Glutamatergic neuron (in vitro differentiated cells): ENCODE measurements at places on chromosomes 6 and 20.

GRCh38 chr20:51660672-51661608 lies 107.2 kb downstream of the ATP9A start:
- H3K36me3 ChIP-seq: peaks cover 4% of the 10 kb centered on the region
- H3K4me3 ChIP-seq: no peak overlapping the region
- no peaks in the 10 kb centered on the region for H3K27me3 ChIP-seq
- H3K27ac ChIP-seq: no peak overlapping the region

DNA sequence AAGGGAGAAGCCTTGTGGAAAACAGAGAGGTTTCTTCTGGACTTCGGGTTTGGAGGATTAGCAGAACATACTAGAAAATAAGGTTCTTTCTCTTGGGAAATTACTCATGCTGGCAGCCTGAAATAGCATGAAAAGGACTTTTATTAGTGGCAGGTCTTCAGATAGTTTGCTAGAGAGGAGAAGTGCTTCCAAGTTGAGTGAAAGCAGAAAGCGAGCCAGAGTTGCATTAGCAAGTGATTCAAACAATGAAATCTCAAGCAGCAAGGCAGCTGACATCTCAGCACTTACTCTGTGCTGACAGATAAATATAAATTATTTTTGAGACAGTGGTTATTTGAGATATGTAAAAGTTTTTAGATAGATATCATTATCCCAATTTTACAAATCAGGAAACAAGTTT lies 91.9 kb downstream of the PLCB4 start:
- no peak for DNase-seq
- no peaks in the 10 kb centered on the region for H3K36me3 ChIP-seq
- H3K27ac ChIP-seq: no peak overlapping the region
- H3K27me3 ChIP-seq: no peaks in the 10 kb centered on the region
- H3K4me1 ChIP-seq: peaks cover 2% of the 10 kb centered on the region
- no peak overlapping the region for H3K4me3 ChIP-seq

DNA sequence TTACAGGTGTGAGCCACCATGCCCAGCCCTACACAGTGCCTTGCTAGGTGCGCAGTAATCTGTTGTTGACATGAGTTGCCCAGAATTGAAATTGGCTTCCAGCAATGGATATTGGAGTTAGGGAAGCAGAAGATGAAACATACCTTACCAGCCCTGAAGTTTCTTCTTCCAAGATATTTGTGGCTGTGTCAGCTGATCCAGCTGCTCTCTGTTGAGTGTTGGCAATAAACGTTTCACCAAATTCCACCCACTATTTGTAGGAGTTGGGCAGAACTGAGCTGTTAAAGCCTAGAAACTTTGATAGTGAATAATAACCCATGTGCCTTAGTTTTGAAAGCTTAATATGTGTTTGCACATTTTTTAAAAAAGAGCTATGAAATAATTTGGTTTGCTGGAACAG lies 218.2 kb upstream of the SNX9 start:
- DNase-seq: no peak
- no peak overlapping the region for H3K27ac ChIP-seq
- H3K27me3 ChIP-seq: peaks cover 9% of the 10 kb centered on the region
- no peak overlapping the region for H3K4me3 ChIP-seq
- no peaks in the 10 kb centered on the region for H3K36me3 ChIP-seq

GRCh38 chr6:54244430-54244829 lies 63.8 kb upstream of the TINAG start:
- no peaks in the 10 kb centered on the region for H3K36me3 ChIP-seq
- no peak overlapping the region for H3K4me3 ChIP-seq
- no peak overlapping the region for H3K27ac ChIP-seq
- no peaks in the 10 kb centered on the region for H3K4me1 ChIP-seq
- no peaks in the 10 kb centered on the region for H3K27me3 ChIP-seq

DNA sequence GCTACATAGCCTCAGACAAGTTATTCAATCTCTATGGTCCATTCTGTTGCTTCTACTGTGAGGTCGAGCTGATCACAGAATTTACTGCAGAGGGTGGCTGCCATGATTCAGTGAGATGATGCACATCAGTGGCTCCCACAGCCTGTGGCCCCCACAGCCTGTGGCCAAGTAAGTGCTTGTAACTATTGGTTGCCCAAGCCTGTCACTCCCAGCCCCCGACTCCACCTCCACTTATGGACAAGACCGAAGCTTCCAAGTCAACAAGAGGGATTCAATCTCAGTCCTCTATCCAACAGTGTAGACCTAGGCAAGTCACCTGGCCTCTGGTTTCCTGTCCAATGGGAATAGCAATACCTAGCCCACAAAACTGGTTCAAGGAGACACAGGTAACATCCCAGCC lies 8.2 kb downstream of the KCNK5 start:
- peaks cover 5% of the 10 kb centered on the region for H3K27me3 ChIP-seq
- H3K4me1 ChIP-seq: peaks cover 9% of the 10 kb centered on the region
- H3K4me3 ChIP-seq: no peak overlapping the region
- H3K36me3 ChIP-seq: no peaks in the 10 kb centered on the region
- no peak overlapping the region for H3K27ac ChIP-seq
- no peak for DNase-seq

- no peaks in the 10 kb centered on the region for H3K27me3 ChIP-seq
- H3K4me3 ChIP-seq: no peak overlapping the region
- no peaks in the 10 kb centered on the region for H3K4me1 ChIP-seq
- no peak for DNase-seq
- no peak overlapping the region for H3K27ac ChIP-seq
- no peaks in the 10 kb centered on the region for H3K36me3 ChIP-seq
Observed at GRCh38 chr6:133820208-133820607, 68.7 kb upstream of the TCF21 start.

- no peak overlapping the region for H3K27ac ChIP-seq
- DNase-seq: no peak
- no peaks in the 10 kb centered on the region for H3K4me1 ChIP-seq
- H3K36me3 ChIP-seq: no peaks in the 10 kb centered on the region
Observed at GRCh38 chr6:154960299-154960843, 34.7 kb upstream of the TIAM2 start.

DNA sequence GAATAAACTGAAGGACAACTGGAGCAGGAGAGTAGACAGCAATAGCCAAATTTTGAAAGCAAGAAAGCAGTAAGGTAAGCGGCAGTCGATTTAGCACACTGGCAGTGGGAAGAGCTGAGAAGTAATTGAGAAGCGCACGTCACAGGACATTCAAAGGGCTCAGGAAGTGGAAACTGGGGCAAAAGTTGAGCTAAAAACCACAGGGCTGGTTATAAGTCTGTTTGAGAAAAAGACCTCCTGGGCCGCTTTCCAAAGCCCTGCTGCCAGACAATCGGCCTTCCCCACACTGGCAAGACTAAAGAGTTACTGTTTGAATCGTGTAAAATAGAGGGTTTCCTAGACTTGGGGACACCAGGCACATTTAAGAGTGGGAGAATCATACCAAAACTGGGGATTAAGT lies 161.4 kb downstream of the DNAH8 start:
- H3K4me3 ChIP-seq: no peak overlapping the region
- H3K4me1 ChIP-seq: no peaks in the 10 kb centered on the region
- DNase-seq: no peak
- peaks cover 2% of the 10 kb centered on the region for H3K27me3 ChIP-seq
- no peak overlapping the region for H3K27ac ChIP-seq

DNA sequence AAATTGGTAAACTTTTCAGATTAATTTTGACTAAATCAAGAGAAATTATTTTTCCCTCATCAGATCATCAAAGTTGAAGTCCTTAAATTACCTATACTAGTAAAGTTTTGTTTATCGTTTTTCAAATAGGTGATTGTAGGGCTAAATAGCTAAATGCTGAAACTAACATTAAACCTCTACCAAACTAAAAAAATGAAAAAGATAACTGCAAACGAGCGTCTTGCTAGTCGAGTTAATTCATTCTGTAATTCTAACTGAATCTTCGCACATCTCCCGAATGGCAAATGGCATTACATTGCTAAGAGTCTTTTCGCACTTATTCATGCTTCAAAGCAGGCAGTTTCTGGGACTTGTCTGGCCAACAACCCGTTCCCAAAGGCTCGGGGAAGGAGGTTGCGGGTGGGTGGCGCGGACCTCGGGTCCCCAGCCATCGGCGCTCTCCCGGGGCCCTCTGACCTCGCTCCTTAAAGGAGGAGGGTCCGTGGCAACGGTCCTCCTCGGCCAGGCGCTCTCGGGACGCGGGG lies 43.8 kb downstream of the POPDC3 start:
- no peaks in the 10 kb centered on the region for H3K36me3 ChIP-seq
- H3K4me1 ChIP-seq: peaks cover 8% of the 10 kb centered on the region
- no peak for DNase-seq
- H3K27me3 ChIP-seq: no peaks in the 10 kb centered on the region
- H3K4me3 ChIP-seq: peak overlapping the region; percentile 88

- H3K4me1 ChIP-seq: peaks cover 22% of the 10 kb centered on the region
- H3K36me3 ChIP-seq: no peaks in the 10 kb centered on the region
- H3K27ac ChIP-seq: no peak overlapping the region
- peaks cover 25% of the 10 kb centered on the region for H3K27me3 ChIP-seq
- no peak overlapping the region for H3K4me3 ChIP-seq
- peak; percentile 66 for DNase-seq
Observed at GRCh38 chr6:1611322-1611571, 1.5 kb downstream of the FOXC1 start.

GRCh38 chr20:32792316-32792715 lies 27.4 kb upstream of the MAPRE1 start:
- peaks cover 4% of the 10 kb centered on the region for H3K27me3 ChIP-seq
- H3K4me3 ChIP-seq: no peak overlapping the region
- H3K36me3 ChIP-seq: peaks cover 5% of the 10 kb centered on the region
- DNase-seq: no peak
- H3K4me1 ChIP-seq: peaks cover 19% of the 10 kb centered on the region
- no peak overlapping the region for H3K27ac ChIP-seq

DNA sequence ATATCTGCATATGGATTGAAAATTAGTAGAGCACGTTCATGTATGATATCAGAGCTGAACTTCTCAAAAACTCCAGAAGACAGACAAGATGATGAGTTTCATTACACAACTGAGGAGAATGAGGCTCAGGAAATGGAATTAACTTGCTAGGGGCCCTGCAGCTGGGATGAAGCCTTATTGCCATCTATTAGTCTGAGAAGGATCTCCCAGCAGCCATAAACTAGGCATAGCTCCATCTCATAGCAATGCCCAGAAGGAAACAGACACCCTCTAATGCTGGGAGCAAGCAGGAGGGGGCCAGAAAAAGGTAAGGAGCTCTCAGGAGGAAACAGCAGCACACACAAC lies 18.0 kb downstream of the TFEB start:
- no peaks in the 10 kb centered on the region for H3K36me3 ChIP-seq
- DNase-seq: no peak
- H3K27ac ChIP-seq: no peak overlapping the region
- H3K4me1 ChIP-seq: no peaks in the 10 kb centered on the region

DNA sequence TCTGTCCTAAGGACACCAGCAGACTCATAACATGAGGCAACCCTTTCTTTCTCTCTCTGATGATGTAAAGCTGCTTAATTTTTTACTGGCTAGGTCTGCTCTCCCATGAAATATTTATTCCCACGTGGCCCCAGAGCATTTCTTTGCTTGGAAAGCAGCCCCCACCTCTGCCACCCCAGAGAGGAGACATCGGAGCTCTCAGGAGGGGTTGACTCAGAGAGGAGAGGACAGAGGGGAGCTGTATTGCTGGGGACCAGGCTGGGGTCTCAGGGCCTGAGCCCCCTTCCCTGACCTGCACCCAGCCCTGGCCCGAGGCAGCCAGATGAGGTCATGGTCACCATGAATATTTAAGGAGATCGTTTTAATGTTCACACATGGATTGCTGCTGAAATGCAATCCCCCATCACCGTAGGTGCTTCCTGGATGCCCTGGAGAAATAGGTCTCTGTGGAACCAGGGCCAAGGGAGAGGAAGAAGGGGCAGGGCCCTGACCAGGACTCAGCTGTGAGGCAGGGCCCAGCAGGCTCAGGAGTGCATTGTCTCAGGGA lies 117.5 kb downstream of the DLL1 start:
- peak; percentile 15 for DNase-seq
- H3K36me3 ChIP-seq: peaks cover 3% of the 10 kb centered on the region
- peaks cover 33% of the 10 kb centered on the region for H3K27me3 ChIP-seq
- H3K4me1 ChIP-seq: peaks cover 11% of the 10 kb centered on the region
- H3K4me3 ChIP-seq: no peak overlapping the region
- H3K27ac ChIP-seq: no peak overlapping the region

DNA sequence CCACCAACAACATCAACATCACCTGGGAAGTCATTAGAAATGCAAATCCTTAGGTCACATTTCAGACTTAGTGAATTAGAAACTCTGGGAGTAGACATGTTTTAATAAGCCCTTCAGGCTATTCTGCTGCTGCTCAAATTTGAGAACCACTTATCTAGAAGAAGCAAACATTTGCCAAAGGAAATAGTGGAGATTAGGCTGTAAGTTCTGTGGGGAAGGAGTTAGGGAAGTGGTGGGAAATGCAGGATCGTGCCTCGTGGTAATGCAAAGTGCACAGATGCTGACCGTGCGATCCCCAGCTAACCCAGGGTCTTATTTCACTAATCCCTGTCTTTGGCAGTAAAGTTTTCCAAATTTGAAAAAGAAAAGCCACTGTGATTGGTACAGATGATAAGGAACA lies 328.5 kb downstream of the EPM2A start:
- H3K36me3 ChIP-seq: no peaks in the 10 kb centered on the region
- peaks cover 15% of the 10 kb centered on the region for H3K4me1 ChIP-seq

DNA sequence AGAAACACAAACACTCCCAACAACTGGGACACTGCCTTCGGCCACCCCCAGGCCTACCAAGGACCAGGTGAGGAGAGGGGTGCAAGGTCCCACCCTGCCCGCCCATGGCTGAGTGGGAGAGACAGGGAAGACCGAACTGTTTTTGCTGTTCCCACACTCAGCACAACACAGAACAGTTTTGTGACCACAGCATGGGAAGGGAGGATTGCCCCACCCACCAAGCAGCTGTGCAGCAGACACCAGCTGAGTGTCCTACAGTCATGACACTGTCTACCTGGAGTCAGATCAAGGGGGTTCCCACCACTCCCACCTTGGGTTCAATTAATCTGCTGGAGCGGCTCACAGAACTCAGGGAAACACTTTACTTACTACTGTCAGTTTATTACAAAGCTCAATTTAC lies 73.9 kb downstream of the SNX9 start:
- peak overlapping the region; percentile 22 for H3K27ac ChIP-seq
- H3K36me3 ChIP-seq: peaks cover 5% of the 10 kb centered on the region
- no peak for DNase-seq

- H3K4me1 ChIP-seq: peaks cover 5% of the 10 kb centered on the region
- no peak overlapping the region for H3K4me3 ChIP-seq
- no peaks in the 10 kb centered on the region for H3K36me3 ChIP-seq
- H3K27ac ChIP-seq: no peak overlapping the region
- H3K27me3 ChIP-seq: no peaks in the 10 kb centered on the region
- DNase-seq: no peak
Observed at GRCh38 chr6:119340796-119341487, 8.6 kb downstream of the MAN1A1 start.

GRCh38 chr6:37116326-37116725 lies 53.6 kb upstream of the PIM1 start:
- no peaks in the 10 kb centered on the region for H3K4me1 ChIP-seq
- H3K36me3 ChIP-seq: no peaks in the 10 kb centered on the region
- no peaks in the 10 kb centered on the region for H3K27me3 ChIP-seq
- no peak overlapping the region for H3K27ac ChIP-seq
- no peak overlapping the region for H3K4me3 ChIP-seq
- no peak for DNase-seq

GRCh38 chr20:10253780-10254179 lies 35.1 kb downstream of the SNAP25 start:
- no peak for DNase-seq
- no peaks in the 10 kb centered on the region for H3K36me3 ChIP-seq
- H3K4me1 ChIP-seq: peaks cover 22% of the 10 kb centered on the region
- H3K4me3 ChIP-seq: no peak overlapping the region
